ENCODE measurements at places on chromosomes 2 and 18.

DNA sequence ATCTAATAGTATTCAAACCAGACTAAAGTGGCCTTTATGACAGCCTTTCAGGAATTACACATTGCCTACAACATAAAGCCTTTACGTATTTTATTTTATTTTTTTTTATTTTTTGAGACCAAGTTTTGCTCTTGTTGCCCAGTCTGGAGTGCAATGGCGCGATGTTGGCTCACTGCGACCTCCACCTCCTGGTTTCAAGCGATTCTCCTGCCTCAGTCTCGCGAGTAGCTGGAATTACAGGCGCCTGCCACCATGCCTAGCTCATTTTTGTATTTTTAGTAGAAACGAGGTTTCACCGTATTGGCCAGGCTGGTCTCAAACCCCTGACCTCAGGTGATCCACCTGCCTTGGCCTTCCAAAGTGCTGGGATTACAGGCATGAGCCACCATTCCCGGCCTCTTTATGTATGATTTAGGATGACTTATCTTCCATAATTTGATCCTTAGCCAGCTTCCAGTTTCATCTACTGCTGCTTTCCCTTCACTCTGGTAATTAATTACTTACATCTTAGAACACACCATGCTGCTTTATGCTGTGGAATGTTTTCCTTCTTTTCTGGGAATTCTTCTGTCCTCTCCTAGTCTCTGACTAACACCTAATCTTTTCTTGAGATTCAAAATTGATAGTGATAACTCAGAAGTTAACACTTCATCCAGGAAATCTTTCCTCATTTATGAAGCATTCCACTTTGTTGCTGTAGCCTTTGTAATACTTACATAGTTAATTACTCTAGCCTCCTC lies 2.6 kb downstream of the USP14 start:
- DNase-seq = no peak

DNA sequence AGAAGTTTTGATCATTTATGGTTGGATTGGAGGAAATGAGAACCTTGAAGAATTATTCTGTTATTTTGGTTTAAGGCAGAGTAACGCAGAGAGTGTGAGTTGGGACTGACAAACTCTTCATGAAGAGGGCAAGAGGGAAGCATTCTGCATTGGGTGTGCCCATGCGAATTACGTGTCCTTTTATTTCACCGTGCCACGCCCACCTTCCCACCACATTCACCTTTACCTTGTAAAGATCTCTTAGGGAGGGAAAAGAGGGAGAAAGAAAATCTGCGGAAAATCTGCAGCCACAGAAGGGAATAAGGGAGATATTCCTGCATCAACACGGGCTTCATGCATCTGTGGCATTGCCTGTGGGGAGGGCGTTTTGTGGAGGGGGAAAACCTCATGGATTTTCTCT lies 31.8 kb downstream of the SLC9A4 start:
- no peak for DNase-seq

DNA sequence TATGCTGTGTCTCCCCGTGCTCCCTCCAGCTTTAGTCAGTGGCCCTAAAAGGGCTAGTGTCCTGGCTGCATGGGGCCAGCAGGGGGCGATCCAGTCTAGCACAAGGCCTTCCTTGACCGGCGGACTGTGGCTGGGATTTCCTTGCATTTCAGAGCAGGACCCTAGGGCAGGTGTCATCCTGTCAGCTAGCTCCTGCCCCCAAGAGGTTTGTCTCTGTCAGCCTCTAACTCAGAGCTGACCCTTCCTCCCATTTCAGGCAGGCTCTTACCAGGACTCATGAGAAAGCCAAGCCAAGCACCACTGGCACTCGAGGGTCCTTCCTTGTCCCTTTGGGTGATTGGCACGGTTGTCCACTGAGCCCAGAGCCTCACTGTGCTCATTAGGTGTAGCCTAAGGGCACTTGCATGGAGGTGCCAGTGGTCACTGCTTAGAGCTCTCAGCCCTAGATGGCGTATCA lies 140.3 kb downstream of the RPIA start:
- no peak for DNase-seq

DNA sequence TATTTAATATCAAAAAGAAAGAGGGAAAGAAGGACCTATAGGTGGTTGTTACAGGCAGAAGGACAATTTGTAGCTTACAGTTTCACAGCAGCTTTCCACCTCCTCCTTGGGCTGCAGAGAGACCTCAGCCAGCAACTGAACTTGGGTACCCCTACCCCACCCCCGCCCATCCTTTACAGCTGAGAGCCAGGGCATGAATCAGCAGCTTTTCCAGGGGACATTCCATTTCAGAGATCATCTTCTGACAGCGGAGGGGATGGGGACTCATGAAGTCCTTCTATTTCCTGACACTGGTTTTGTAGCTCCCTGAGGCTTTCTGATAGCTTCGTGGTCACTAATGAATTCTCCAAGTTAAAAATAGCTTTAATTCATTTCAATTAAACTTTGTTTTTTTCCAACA lies 96.4 kb downstream of the ITGB1BP1 start:
- no peak for DNase-seq

DNA sequence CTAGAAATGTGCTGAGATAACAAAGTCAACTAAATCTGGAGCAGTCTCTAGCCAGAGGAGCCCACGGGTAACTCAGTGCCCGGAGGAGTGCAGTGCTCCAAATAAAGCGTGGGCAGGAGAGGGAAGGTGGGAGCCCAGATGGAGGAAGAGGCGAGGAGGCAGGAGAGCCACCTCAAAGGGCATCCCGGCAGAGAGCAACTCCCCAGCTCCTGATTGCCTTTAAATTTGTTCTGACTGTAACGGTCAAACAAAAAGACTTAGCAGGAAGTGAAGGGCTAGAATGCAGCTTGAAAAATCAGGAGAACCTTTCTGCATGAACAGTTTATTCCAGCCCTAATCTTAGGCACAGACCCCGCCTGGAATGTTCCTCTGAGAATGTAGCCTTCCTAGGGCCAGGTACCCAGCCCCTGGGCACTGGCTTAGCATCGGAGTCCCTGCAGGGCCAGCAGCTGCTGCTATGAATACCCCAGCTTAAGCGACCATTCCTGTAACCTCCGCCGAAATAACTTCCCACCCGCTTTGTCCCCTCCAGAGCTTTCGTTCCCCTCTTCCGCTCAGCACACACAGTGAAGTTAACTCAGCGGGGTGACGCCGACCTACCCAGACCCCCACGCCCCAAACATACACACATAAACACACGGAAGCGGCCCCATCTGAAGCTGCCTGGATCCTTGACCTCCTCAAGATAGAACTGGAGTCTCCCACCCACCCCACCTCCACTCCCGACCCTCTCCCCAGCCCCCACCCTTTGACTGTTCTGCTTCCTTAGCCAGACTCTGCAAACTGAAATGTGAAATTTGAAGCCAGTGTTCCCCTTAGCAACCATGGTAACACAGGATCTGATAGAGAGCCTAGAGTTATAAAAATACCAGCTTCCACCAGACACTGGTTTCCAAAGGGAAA lies 123.2 kb downstream of the SMAD7 start:
- DNase-seq = no peak

- DNase-seq = no peak
These were observed 350.9 kb downstream of the PARD3B start for GRCh38 chr2:204896146-204896545.

- no peak for DNase-seq
These were observed 32.3 kb upstream of the GCG start for GRCh38 chr2:162184359-162184758.

GRCh38 chr2:134676960-134677359 lies 41.8 kb downstream of the TMEM163 start:
- no peak for DNase-seq

GRCh38 chr2:1607971-1608688 lies 136.2 kb downstream of the PXDN start:
- no peak for DNase-seq

DNA sequence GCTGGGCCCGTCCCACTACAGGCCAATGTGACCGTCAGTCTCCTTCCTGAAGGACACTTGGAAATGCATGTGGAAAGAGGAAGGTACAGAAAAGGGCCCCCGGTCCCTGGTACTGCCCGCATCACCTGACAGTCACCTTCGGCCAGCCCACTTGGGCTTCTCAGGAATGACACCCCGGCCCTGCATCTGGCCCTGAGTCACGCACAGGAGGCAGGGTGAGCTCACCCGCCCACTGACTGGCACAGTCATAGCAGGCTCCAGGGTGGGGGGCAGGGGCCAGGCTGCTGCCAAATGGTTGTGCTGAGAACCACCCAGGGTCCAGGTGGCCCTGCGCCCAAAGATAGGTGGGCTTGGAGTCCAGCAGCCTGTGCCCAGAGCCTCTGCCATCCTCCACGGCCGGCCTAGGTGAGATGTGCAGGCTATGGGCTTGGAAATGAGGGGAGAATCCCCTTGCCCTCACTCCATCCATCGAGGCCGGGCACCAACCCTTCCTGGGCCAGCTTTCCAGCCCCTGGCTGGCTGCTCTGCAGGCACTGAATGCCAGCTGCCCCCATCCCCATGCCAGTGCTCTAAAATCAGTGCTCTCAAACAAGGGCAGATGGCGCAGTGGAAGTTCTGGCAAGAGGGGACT lies 14.1 kb downstream of the EMX1 start:
- no peak for DNase-seq

DNA sequence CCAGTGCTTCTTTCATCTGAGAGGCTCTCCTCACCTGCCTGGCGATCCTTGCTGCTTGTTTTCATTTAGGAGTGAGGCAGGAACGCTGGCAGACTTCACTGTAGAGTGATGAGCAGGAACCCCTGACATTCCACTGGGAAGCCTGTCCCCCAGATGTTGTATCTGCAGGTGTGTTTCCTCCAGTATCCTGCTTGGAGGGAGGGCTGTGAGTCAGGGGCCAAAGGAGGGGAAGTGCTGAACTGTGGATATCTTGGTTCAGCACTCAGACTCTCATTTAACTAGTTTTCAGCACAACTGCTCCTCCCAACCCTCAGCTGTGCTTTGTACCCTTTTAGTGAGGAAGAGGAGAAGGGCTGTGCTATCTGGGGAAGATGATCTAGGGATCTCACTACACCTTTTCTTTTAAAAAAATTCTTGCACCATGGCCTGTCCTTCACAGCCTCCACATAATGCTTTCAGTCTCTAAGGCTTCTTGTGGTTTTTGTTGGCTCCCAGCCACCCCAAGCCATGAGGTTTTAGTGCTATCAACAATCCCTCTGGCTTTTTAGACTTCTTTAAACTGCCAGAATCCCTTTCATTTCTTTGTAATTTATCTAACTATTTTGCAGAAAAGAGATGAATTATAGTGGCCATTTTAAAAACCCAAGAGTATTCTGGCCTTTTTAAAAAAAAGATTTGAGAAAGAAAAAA lies 11.2 kb downstream of the ANKAR start:
- DNase-seq = no peak

DNA sequence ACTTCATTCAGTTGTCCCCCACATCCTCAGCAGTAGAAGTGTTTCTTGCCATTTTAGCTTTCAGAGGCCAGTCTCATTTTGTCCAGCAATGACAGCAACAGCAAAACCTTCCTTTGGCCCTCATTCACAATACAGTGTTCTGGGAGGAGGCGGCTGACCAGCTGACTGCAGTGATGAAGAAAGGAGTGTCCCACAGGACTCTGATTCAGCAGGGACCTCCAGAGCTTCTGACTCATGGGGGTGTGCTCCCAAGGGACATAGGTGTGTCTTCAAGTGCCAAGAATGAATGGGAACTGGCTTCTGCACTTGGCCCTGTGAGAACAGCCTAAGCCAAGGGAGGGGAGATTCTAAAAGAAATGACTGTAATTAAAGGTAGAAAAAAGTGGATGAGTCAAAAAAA lies 147.0 kb upstream of the PELI1 start:
- DNase-seq = no peak

DNA sequence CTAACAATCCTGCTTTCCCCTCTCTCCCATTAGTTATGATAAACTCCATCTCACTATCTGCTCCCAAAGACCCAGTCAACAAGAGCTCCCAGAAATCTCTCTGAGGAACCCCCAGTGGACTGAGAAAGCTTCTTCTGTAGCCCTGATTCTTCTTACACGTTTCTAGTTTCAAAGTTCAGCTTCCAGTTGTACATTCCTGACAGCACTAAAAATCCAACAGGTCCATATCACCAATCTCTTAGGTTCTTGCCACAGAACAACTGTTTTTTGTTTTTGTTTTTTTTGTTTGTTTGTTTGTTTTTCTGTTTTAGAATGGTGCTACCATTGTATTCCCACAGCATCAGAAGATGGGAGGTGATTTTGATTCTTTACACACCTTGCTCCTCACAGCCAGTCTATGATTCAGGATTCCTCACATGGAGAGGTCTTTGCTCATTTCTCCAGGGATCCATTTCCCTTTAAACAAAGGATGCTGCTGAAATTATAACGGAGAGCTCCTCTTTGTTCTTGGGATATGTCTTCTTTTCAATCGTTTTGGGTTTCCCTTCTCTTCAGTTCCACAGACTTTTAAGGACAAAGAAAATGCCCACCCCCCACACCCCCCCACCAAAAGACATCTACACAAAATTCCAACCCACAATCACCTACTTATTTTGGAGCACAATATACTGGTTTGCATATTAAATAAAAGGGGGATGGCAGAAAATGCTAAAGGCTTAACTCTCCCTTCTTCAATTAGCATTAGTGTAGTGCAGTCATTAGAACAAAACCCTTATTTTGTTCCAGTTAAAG lies 56.0 kb upstream of the COBLL1 start:
- DNase-seq = no peak

DNA sequence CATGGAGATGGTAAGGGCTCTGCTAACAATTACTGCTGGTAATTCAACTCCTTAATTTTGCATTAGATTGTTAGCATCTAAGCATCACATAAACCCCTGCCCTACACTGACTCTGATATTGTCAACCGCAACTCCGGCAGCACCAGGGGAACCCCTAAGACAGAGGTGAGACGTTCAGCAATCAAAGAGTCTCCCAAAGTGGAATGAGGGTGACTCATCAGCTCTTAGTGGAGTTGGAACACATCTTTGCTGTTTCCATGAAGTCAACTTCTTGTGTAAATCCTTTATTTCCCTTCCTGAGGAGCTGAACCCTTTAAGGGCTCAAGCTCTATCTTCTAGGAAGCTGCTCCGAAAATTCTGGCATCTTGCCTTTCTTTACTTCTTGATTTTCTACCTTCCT lies 52.1 kb downstream of the ABCG8 start:
- no peak for DNase-seq

DNA sequence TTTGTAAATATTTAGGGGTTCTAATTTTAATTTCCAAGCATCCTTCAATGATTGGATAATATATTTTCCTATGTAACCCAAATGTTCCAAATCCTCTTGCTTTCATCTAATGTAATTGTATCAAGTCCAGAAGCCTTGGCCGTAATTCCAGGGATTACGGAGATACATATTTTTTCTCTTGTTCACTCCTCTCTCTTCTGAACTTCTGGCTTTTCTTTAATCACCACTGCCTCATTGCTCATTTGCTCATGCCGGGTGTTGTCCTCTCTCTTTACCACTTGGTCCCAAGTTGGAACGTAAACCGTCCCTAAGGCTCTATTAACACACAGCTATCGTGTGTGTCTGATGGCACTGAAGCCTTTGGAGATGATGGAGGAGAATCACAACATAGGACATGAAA lies 188.7 kb upstream of the COL3A1 start:
- no peak for DNase-seq

Data from stimulated activated CD8-positive, alpha-beta memory T cell treated with anti-CD3 and anti-CD28 coated beads, Interleukin-2, amount 100 ng/mL, for 1 hour (primary cell).